ENCODE measurements at places on chromosomes 3 and 15.

GRCh38 chr3:36591959-36592358 is 172.4 kb downstream of the DCLK3 start:
- DNase-seq, result no peak

DNA sequence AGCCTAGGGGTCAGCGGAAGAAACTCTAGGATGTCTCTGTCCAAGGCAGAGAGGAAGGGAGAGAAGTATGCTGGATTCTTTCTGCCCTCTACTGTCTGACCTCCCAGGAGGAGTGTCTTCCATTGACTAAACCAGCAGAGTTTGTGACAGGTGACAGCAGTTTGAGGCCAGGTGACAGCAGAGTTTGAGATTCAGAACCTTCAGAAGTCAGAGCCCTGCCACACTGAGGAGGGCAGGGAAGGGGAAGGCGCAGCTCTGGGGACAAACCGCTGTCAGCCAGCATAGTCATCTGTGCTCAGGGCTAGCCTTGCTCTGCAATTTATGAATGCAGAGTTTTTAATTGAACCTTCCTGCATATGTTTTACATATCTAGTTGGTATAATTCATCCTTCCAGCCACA is 12.3 kb downstream of the NRROS start:
- no peak for DNase-seq

GRCh38 chr3:108093021-108093420 is 2.2 kb upstream of the CD47 start:
- no peak for DNase-seq

DNA sequence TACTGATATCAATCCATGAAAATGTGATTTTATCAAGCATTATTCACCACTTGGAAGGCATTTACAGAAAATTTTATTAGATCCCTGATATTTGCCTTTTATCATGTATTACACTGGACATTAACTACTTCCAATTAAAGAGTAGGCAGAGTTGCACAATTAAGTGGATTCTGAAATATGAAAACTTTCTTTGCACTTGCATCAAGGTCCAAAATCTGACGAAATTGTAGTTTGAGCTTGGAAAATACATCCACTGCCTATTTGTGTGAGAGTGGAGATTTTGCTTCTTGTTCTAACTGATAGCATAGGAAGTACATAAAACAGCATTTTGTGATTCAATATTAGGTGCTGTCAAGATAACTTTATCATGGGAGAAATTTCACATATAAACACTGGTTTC is 49.6 kb upstream of the SLC12A8 start:
- DNase-seq, result no peak

GRCh38 chr3:193948459-193948858 is 187.5 kb upstream of the HES1 start:
- no peak for DNase-seq

- no peak for DNase-seq
Measured at GRCh38 chr3:104437891-104438290, 928.8 kb upstream of the ALCAM start.
